ENCODE measurements at places on chromosomes 6 and 20. TPM values are rescaled to one million over a fixed set of nuclear protein-coding genes. Genes with fewer than 3 reads are reported as not detected.

RIPPLY2 gene
- not detected for total RNA-seq

PRL gene
- total RNA-seq: not detected

LY6G6D gene
- total RNA-seq: not detected

FAM209B gene
- total RNA-seq: not detected

BPIFB1 gene
- not detected for total RNA-seq

FERMT1 gene
- 2.3 TPM for total RNA-seq

GUCA1A gene
- total RNA-seq: not detected

NTSR1 gene
- not detected for total RNA-seq

SLC12A5 gene
- 2.5 TPM for total RNA-seq

NFKBIL1 gene
- 16.5 TPM for total RNA-seq

CST7 gene
- not detected for total RNA-seq

ACTR5 gene
- 2.5 TPM for total RNA-seq

ELOVL2 gene
- total RNA-seq: 7.0 TPM

CD93 gene
- 7.8 TPM for total RNA-seq

GSTA3 gene
- not detected for total RNA-seq

IPCEF1 gene
- not detected for total RNA-seq

C6orf15 gene
- total RNA-seq: not detected

CDH26 gene
- total RNA-seq: 0.32 TPM

NOX3 gene
- total RNA-seq: not detected

ADTRP gene
- total RNA-seq: not detected

CDH4 gene
- 0.54 TPM for total RNA-seq

PRDM13 gene
- not detected for total RNA-seq

DCDC2 gene
- total RNA-seq: not detected

DLK2 gene
- total RNA-seq: 1.8 TPM

POU5F1 gene
- not detected for total RNA-seq

KCNK16 gene
- total RNA-seq: not detected

CALHM6 gene
- total RNA-seq: 1.1 TPM

HLA-DQA1 gene
- not detected for total RNA-seq

KHDC1L gene
- not detected for total RNA-seq

POLR1C gene
- 25.4 TPM for total RNA-seq

FAM162B gene
- total RNA-seq: 5.4 TPM

BPIFB2 gene
- not detected for total RNA-seq

SALL4 gene
- total RNA-seq: not detected

ZBTB46 gene
- total RNA-seq: 3.9 TPM

OOEP gene
- not detected for total RNA-seq

SLC25A27 gene
- total RNA-seq: 2.3 TPM

RGS17 gene
- total RNA-seq: 4.0 TPM

PACSIN1 gene
- not detected for total RNA-seq

SLC44A4 gene
- total RNA-seq: not detected

FBXL4 gene
- total RNA-seq: 13.0 TPM

OR12D3 gene
- total RNA-seq: not detected

SASH1 gene
- 27.8 TPM for total RNA-seq

TRIM10 gene
- not detected for total RNA-seq

NRN1 gene
- not detected for total RNA-seq

ATP9A gene
- total RNA-seq: 8.1 TPM

TMEM14B gene
- total RNA-seq: 114 TPM

FAM83D gene
- total RNA-seq: 12.0 TPM

PBOV1 gene
- total RNA-seq: not detected

SMIM13 gene
- 10.0 TPM for total RNA-seq

Data from cardiac atrium fibroblast (primary cell).